NCI-H510A (cell line): ENCODE measurements at places on chromosomes 2 and 18.

DNA sequence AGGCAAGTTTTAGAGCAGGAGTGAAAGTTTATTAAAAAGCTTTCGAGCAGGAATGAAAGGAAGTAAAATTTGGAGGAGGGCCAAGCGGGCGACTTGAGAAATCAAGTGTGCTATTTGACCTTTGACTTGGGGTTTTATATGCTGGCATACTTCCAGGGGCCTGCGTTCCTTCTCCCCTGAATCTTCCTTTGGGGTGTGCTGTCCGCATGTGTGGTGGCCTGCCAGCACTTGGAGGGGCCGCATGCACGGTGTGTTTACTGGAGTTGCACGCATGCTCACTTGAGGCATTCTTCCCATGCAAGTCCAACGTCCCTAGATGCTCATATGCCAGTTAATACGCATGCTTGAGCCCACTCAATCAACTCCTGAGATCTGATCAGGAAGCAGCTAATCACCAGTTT lies 78.3 kb upstream of the MAP4K4 start:
- DNase-seq, result no peak

DNA sequence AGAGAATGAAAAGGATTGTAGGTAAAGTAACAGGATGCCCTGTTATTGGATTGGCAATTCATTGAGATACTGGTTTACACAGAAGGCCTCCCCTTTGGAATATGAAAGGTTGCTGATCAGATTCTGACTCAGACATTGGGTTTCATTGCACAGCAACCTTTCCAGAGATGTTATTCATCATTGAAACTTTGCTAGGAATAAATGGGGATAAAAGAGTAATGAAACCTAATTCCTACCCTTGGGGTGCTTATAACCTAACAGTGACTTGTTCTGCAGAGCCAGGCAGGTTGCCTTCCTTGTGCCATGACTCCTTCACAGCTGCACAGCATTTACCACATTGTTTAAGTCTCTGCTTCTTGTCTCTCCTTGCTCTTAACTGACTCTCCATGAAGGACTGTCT lies 5.0 kb downstream of the NAB1 start:
- no peak for DNase-seq

- no peak for DNase-seq
Measured at GRCh38 chr18:39846265-39846664, 2108.8 kb upstream of the PIK3C3 start.

GRCh38 chr18:61676773-61677434 lies 215.9 kb downstream of the RNF152 start:
- no peak for DNase-seq

DNA sequence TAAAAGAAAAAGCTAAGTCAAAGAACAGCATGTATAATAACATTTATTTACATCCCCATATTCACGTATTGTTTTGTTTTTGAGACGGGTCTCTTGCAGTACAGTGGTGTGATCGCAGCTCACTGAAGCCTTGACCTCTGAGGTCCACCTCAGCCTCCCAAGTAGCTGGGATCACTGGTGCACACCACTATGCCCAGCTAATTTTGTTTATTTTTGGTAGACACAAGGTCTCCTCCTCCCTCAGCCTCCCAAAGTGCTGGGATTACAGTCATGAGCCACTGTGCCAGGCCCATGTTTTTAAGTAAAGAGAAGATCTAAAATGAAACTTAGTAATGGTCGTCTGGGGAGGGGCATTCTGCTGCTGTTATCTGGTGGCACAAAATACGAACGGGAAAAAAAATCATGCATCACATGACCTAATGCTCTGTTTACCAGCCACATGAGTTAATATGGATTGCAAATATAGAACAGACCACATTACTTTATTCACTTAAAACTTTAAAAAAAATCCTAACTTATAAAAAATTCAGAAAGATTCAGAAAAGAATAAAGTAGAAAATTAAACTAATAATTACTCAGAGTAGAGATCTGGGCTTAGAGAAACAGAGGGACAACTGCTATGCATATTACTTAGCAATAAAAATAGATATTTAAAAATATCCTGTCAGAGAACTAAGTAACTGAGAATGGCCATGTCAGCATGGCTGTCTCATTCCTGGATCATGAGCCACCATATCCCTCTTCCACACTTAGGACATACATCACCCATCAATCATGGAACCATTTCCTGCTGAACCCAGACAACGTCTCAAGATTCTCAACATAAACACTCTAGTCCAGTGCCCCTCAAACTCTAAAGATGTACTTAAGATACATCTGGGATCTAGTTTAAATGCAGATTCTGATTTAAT lies 7.3 kb downstream of the MMADHC start:
- no peak for DNase-seq

- no peak for DNase-seq
Measured at GRCh38 chr2:191230174-191230573, 15.0 kb upstream of the MYO1B start.

DNA sequence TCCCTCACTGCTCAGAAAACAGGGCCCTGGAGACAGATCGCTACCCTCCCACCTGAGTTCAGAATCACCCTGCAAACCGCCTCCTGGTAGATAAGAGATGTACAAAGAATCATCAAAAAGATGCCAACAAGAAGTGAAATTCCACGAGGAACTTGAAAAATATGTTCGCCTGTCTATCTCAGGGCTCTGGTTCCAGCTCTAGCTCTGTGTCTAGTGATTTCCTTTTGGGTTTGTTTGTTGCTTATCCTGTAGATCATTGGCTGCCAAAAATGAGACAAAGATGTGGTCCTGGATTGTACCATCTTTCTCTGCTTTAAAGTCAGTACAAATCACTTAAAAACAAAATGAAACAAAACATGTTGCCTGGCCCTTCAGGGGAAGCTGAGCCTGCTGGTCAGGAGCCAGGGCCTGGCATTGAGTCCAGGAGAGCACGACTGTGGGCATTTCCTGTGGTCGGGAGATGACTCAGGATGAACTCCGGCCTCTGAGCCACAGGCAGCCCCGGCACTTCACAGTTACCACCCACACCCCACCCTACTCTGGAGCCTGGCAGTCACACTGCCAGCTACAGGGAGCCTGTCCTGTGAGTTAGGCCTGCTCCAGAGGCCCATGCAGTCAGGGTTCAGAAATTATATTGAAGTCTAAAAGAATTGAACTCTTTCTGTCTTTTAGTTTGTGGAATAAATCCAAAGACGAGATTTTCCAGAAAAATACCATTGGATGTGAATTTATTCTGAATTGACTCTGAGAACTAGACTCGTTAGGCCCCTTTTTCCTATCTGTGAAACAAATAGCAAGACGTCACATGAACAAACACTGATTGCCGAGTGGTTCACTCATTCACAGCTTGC lies 8.0 kb upstream of the ITGB6 start:
- DNase-seq, result no peak

GRCh38 chr2:21288739-21289520 lies 165.2 kb downstream of the TDRD15 start:
- no peak for DNase-seq

GRCh38 chr2:43400508-43400907 lies 174.1 kb upstream of the ZFP36L2 start:
- DNase-seq, result no peak

GRCh38 chr2:120470041-120470965 lies 124.4 kb downstream of the INHBB start:
- peak; percentile 71 for DNase-seq

- no peak for DNase-seq
Measured at GRCh38 chr2:204261846-204262245, 283.4 kb upstream of the PARD3B start.

GRCh38 chr2:118371515-118371914 lies 283.2 kb downstream of the INSIG2 start:
- DNase-seq, result peak; percentile 21

DNA sequence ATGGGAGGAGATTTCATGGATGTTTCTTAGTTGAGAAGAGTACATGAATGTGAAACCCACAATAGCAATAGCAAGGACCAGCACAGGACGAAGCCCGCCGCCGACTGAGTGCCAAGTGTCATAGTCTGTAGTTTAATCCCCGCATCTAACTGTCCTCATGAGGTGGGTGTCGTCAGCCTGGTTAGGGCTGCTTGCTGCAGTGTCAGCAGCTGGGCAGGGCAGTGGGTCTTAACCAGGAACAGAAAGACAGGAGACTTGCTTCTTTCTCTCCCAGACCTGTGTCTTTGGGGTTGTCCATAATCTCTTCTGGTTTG lies 146.6 kb downstream of the VAPA start:
- no peak for DNase-seq

DNA sequence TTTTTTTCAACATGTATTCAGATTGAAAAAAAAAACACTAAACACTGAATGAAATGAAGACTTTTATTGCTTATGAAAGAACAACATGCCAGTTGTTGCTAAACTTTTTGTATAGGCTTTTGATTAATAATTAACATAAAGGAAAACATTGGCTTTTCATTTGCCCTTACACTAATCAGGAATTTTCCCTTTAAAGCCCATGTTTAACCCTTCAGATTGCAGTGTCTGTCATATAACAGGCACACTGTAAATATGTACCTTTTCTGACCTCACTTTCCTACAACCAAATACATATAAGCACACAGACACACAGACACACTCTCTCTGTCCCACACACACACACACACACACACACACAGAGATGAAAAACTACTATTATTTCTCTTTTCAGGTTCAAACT lies 84.4 kb downstream of the MAP2 start:
- no peak for DNase-seq

GRCh38 chr2:66929632-66930338 lies 467.3 kb upstream of the ETAA1 start:
- no peak for DNase-seq

GRCh38 chr2:149314687-149315086 lies 15.7 kb upstream of the LYPD6 start:
- DNase-seq, result no peak

GRCh38 chr2:208129744-208130711 lies at the start of gene CRYGC:
CRYGC (minus strand) TSS chr2:208129828; CDS start chr2:208129792, 36 bp downstream.
- no peak for DNase-seq

- no peak for DNase-seq
Measured at GRCh38 chr2:150410809-150411208, 76.7 kb downstream of the RND3 start.

GRCh38 chr2:181594322-181594721 lies 62.6 kb downstream of the CERKL start:
- DNase-seq, result no peak

GRCh38 chr2:1835581-1836201 lies 91.4 kb upstream of the PXDN start:
- no peak for DNase-seq

GRCh38 chr2:47504174-47504810 lies 101.3 kb downstream of the MSH2 start:
- DNase-seq, result no peak

DNA sequence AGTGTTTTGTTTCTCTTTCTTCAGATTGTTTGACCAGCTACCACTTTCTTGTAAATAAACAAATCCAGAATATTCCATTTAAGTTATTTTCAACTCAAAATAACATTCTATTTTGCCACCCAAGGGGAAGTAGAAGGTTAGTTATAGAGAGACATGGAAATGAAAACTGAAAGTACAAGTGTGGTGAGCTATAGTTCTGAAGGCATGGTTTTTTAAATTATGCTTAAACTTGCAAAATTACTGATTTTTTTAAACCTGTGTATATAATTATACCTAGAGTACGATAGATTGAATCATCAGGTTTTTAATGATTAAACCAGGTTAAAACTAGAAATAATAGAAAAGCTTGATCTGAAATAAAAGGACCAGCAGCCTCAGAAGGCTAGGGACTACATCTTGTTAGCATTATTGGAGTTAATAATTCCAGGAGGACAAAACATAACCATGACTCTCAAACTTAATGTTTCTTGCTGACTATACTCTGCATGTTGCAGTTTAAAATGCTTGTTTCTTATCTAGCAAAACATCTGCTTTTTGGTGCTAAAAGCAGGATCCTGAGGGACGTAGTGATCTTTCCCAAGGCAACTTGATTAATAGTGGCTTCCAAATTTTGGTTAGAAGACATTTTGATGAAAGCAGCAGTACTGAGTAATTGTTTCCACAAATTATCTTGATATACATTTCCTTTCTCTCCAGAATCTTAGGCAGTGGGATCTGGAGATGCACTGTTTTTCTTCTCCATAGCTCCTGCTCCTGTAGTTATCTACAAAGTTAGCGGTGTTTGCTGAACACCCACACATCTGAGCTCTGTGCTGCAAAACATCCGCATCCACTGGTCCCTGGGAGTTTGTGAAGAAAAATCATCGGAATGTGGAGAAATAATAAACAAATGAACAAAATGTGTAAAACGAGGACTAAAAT lies 327.2 kb upstream of the PKDCC start:
- DNase-seq, result no peak

- no peak for DNase-seq
Measured at GRCh38 chr18:1438967-1439366, 534.3 kb downstream of the ADCYAP1 start.

DNA sequence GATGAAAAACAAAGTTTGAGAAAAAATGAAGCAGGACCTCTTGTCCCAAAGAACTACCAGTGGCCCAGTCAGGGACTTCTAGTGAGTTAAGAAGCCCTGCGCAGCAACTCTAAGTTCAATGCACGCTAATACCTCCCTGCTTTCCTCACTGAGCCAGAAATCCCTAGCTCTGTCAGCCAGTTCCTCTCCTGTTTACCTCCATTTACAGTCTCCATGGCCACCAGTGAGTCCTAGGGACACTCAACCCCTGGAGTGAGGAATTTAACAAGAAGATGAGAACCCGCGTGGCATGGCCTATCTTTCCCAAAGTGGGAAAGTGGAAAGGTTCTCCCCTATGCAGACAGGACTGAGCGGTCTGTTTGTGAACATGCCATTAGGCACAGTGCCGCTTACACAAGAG lies 31.0 kb downstream of the MRPL33 start:
- DNase-seq, result no peak

DNA sequence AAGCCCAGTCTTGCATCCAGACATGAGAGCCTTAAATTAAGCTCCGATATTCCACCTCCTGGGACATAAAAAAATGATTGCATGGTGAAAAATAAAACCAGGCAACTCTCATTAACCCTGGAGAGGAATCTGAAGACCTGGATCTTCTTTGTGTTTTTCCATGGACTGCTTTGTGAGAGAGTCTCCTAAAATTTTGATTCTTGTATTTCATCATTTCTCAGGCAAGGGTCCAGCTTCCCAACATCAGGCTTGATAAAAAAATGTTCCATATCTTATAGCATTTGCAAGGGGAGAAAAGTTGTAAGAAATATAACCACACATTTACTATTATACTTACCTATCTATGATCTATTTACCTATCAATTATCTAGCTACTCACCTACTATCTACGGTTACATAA lies 327.5 kb upstream of the SPHKAP start:
- no peak for DNase-seq

DNA sequence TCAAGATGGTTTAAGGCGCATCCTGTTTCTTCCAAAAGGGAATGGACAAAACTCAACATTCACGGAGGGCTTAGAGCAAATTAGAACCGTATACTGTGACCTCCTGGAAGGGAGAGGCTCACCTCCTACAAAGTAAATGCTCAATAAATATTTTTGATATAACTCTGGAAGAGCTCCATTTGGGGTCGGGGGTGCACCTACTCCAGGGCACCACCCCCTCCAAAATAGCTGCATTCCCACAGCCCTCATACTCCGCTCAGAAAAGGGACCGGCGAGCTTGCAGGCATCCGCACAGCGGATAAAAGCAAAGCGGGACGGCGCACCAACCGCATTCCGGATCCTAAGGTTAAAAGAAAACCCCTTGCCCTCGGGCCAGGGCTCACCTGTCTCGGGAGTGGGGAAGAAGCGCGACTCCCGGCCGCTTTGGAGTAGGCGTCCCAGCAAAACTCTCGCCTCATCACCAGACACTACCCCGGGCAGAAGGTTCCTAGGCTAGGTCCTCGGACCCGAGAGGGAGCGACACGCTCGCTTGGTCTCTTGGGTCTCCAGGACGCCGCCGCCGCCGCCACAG lies 378 bp downstream of the WDPCP start:
- DNase-seq, result no peak
